Right ventricle myocardium superior (tissue), 1 donor: ENCODE measurements at places on chromosomes 2 and 18. TPM values are rescaled to one million over a fixed set of nuclear protein-coding genes. Genes with fewer than 3 reads are reported as not detected.

- no peak for DNase-seq
These were observed 627 bp downstream of the RNF25 start for GRCh38 chr2:218671097-218671653.

DNA sequence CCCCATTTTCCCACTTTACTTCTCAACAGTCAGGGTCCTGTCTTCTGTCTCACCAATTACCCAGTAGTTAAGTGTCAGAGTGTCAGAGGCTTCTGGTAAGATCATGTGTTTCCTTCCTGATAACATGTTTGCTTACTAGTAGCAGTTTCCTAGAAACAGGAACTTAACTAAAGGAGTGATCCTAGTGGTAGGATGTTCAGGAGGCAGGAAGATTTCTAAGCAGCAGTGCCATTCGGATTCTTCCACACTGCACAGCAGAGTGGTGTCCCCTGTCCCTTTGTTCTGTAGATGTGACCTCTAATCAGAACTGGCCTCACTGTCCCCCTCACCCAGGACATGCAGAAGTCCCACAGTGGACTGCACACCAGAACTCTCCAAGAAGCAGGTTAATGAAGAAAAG is 221.8 kb upstream of the OSR1 start:
- DNase-seq = no peak

DNA sequence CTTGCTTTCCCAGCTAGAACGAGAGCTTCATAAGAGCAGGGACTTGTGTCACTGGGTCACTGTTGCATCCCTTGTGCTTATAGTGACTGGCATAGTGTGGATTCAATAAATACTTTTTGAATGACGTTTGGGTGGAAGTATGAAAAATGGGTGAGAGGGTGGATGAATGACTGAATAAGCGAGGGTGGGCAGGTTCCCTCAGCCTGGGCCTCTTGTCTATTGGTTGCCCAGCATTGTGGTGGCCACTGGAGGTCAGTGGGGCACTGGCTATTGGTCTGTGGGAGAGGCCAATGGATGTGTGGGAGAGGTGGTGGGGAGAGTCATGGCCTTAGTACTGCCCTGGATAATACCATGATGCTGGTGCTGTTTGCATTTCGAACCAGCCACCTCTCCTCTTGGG is 93.8 kb upstream of the SKOR2 start:
- DNase-seq = no peak

DNA sequence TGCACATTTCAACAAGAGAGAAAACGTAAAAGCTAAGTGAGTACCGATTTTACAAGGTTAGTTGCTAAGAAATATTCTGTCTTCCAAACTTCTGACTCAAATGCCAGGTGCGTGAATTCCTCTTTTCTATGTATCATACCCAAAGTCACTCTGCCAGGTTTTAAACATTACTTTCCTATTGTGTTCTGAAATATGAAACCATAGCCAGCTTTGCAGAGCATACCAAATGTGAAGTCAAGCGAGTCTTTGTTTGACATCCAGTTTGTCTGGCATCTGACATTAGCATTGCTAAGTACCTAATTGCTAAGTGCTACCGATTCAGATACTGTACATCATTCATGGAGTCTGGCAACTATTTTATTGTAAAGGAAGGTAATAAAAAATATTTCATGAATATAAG is 321.9 kb upstream of the GALNT5 start:
- no peak for DNase-seq

DNA sequence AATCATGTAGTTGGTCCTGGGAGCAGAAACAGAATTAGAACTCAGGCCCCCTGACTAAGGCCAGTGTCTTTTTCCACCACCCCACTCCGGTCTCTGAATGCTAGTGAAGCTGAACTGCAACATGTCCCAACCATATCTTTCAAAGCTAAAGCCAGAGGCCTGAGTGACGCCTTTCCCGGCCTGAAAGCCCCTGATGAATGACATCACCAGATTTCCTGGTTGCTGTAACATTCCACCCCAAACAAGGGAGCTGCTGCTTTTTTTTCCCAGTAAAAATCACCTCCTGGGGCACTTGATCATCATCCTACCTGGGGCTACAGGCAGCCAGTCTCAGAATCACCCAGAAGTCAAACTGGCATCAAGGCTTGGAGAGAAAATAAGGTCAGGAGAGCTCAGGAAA is 162.7 kb downstream of the ARL4C start:
- DNase-seq = no peak

GRCh38 chr2:179860255-179861026 is 971 bp downstream of the ZNF385B start:
- DNase-seq = no peak

GRCh38 chr2:42256505-42256904 is 87.4 kb downstream of the EML4 start:
- no peak for DNase-seq

The SIX3 gene
- total RNA-seq = not detected

The CXCR4 gene
- total RNA-seq = 2.0 TPM

The PRKAG3 gene
- not detected for total RNA-seq

The HOXD12 gene
- total RNA-seq = not detected
